Mesenteric fat pad (tissue), 1 donor: ENCODE measurements at places on chromosomes 7 and 10. TPM values are rescaled to one million over a fixed set of nuclear protein-coding genes. Genes with fewer than 3 reads are reported as not detected.

DNA sequence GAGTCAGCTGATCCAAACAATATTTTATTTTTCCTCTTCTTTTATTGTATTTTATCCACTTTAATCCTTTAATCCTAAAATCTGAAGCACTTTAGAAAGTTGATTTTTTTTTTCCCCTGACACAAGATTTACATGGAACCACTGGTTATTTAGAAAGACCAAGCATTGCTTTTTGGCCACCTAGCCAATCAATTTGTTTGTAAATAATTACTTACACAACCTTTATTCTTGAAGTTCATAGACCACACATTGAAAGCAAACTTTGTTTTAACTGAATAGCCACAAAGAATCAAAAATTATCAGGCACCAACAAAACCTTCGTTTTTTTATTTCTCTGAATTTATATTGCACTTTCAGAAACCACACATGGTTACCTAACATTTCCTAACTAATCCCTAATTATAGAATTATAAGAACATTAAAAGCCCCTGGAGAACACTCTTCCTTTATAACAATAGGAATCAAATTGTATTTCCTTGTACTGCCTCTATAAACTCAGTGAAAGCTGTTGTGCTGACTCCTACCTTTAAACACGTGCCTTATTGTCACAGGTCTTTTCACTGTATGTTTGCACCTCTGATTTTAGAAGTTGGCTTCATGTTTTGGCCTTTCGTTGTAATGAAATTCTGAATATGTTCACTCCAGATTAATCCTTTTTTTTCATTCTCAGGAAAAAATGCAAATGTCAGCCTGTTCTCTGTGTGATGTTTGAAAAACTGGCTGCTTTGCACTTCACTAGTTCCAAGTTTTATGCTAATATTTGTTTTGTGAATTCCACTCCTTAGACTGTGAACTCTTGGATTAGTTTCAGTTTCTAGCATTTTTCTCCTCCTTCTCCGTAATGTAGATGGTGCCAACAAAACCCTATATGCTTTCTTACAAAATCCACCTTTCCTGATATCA lies 1511.9 kb downstream of the REEP3 start:
- no peak for DNase-seq

- DNase-seq = no peak
Observed at GRCh38 chr7:33764752-33765451, 140.4 kb upstream of the BMPER start.

- no peak for DNase-seq
Observed at GRCh38 chr7:25437308-25437707, 209.0 kb upstream of the NPVF start.

DNA sequence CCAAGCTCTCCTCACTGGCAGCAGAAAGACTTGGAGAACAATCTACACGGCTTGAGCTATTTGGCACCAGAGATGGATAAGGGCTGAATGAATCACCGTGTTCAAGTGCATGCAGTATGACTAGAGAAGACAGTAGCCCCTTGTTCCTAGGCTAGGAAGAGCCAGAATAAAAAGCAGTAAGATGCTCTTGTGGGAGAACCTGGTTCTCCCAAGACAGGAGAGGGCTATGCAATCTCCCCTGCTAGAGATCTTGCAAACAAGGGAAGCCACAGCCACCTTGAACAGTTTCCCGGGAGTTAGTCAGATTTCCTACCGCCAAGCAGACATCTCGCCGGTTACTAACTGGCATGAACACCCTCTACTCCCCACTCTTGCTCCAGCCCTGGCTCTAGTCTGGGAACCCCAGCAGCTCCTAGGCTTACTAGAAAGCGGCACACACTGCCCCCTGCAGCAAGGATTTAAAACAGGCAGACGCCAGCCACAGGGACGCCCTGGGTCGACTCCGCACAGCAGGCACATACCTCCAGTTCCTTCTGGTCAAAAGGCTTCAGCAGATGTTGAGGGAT lies 107.3 kb downstream of the SMURF1 start:
- DNase-seq = no peak

GRCh38 chr7:32921896-32922295 lies 30.3 kb upstream of the KBTBD2 start:
- DNase-seq = no peak

- DNase-seq = no peak
Observed at GRCh38 chr7:106982415-106982814, 62.1 kb upstream of the PRKAR2B start.

GRCh38 chr10:34506786-34507185 lies 308.3 kb downstream of the PARD3 start:
- DNase-seq = no peak

- DNase-seq = no peak
Observed at GRCh38 chr7:14449291-14449690, 453.3 kb downstream of the DGKB start.

DNA sequence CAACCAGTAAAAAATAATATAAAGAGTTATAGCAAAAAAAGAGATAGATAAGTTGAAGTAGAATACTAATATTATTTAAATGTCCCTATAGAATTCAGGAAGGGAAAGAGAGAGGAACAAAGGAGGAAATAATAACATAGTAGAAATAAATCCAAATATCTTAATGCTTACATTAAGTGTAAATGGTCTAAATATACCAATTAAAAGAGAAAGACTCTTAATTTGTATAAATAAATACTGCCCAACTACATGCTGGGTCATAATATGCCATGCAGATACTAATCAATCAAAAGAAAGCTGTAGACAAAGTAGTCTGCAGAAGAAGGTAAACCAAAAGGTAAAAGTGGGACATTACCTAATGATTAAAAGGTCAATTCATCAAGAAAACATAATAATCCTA lies 43.3 kb upstream of the VIPR2 start:
- DNase-seq = no peak

DNA sequence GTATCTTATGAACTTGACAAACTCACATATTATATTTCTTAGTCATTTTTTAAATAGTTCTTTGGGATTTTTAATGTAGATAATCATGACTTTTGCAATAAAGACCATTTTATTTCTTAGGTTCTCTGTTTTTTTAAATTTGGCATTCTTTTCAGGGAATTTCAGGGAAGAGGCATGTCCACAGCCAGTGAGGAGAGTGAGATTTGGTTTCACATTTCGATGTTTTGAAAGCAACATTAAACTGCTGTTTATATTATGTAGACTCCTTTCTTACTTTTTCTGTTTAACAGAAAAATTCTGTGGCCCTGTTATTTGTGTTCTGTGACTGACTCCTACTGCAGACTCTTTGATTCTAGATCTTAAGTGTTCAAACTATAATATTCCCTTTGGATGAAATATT lies 153.7 kb downstream of the FAM107B start:
- DNase-seq = no peak

GRCh38 chr10:85638797-85639196 lies 727.8 kb downstream of the GRID1 start:
- DNase-seq = no peak

DNA sequence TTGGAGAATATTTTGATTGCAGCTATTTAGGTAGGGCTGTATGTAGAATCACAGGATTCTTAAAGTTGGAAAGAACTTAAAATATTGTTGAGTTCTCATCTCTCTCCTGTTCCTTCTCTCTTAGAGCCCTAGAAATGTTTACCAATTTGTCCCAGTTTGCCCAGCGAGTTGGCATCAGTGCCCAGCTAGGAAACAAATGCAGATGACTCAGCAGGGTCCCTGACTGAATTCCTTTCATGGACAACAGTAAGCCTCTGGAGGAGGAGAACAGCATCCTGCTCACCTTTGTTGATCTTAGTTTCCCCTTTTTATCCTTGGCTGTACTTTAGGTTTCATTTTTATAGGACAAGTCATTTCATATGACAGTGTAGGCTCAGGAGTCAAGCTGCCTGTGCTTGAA lies 89.3 kb downstream of the SEC23IP start:
- no peak for DNase-seq

GRCh38 chr7:84714765-84715164 lies 472.1 kb downstream of the SEMA3D start:
- no peak for DNase-seq

DNA sequence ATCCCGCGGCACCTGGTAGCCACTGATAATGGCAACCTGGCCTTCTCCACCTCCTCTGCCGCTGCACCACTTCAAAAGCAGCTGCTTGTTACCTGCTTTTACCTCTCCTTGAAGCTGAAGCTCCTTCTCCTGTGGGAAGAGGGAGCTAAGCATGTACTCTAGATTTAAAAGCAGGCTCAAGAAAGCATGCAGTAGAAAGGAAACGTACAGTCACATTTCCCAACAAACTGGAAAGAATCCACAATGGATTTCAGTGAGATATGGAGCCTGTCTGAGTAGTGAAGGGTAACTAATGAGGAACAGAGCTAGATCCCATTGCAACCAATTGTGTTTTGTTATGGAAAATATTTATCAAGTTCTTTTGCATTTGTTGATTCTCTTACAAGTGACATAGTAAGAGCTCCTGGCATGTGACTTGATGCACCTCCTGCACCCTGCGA lies 457.4 kb upstream of the GALNT17 start:
- DNase-seq = no peak

- DNase-seq = no peak
Observed at GRCh38 chr7:72444026-72444776, 32.1 kb upstream of the CALN1 start.

The TSPAN33 gene
- total RNA-seq = 9.7 TPM

The OR13A1 gene
- not detected for total RNA-seq

The SFXN4 gene
- total RNA-seq = 18.5 TPM

The GPER1 gene
- 8.1 TPM for total RNA-seq

The TAS2R5 gene
- 1.1 TPM for total RNA-seq
